Transverse colon (tissue), 4 donors: ENCODE measurements at places on chromosomes 5 and 9. TPM values are rescaled to one million over a fixed set of nuclear protein-coding genes. Genes with fewer than 3 reads are reported as not detected.

DNA sequence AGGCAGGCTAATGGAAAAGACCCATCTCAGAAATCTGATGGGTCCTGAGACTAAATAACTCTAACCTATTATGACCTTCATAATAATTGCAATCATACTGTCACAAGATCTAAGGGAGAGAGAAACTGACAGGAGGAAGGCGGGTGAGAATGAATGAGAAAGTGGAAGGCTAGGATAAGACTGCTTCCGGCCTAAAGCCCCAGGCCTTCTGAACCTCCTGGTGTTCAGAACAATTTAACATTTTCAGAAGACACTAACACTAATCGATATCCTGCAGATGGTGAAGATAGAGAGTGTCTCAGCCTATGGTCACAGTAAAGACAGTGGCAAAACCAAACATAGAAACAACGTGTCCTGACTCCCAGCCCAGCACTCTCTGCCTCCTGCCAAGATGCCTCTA lies 1.2 kb downstream of the RPS14 start:
- DNase-seq: no peak

- no peak for DNase-seq
These were observed 182.8 kb downstream of the DEPDC1B start for GRCh38 chr5:60517094-60517694.

GRCh38 chr5:116370149-116370548 lies 204.5 kb downstream of the SEMA6A start:
- DNase-seq: no peak

- no peak for DNase-seq
These were observed 232.8 kb downstream of the PDE4D start for GRCh38 chr5:59660737-59661136.

The BTNL3 gene
- total RNA-seq: 47.6 TPM

DNA sequence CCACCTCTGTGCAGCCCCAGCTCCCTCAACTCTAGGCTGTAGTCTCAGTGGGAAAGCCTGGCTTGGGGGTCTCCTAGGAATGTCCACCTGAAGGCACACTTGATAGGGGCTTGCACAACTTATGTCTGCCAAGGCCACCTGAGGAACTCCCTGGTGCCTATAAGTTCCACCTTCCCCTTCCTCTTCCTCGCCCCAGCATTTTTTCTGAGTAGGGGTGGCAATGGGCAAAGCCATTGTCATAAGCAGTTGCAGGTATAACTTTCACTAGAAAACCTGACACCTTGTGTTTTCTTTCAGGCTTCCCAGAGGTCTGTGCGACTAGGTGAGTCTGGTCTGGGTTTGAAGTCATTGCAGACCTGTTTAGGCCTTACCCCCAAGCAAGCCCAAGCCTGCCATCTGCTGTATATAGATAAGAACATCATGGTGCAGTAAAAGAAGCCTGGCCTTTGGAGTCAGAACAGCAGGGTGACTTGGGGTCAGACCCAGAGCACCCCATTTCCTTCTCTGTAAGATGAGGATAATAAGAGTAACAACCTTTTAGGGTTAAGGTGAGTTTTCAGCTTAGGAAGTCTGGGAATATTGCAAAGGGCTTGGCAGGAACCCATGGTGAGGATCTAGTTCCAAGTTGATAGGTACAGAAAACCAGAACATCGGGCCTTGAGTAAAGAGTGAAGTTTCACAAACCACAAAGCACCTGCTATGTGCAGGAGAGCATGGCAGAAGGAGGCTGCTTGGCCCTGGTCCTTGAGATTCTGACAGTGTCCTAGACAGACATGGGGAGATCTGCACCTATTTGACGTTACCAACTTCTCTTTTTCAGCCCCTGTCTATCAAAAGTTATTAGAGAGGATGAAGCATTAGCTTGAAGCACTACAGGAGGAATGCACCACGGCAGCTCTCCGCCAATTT lies 33.8 kb downstream of the TGFBI start:
- no peak for DNase-seq

GRCh38 chr5:173928871-173929574 lies 40.9 kb downstream of the CPEB4 start:
- no peak for DNase-seq

The PCDHB11 gene
- total RNA-seq: 1.5 TPM

GRCh38 chr5:77306531-77306930 lies 96.1 kb downstream of the PDE8B start:
- DNase-seq: no peak

GRCh38 chr5:156913719-156914370 lies 49.2 kb downstream of the TIMD4 start:
- DNase-seq: peak; percentile 38
